A549 treated with dexamethasone at 1 μM for 4 hours (cell line): ENCODE measurements at places on chromosomes 3 and 15. TPM values are rescaled to one million over a fixed set of nuclear protein-coding genes. Genes with fewer than 3 reads are reported as not detected.

The PLA2G4D gene
- not detected in 5 replicates for total RNA-seq

The RPLP1 gene
- total RNA-seq = 3,352 to 4,559 TPM (median 3,693 TPM) in 5 replicates

The NAALADL2 gene
- 0.18 to 0.22 TPM in 2 of 5 replicates, not detected in the others for total RNA-seq

The GOLGA6L7 gene
- total RNA-seq = not detected in 5 replicates

The P4HTM gene
- 11.2 to 16.0 TPM (median 15.4 TPM) in 5 replicates for total RNA-seq

The TPRG1 gene
- 0.09 to 0.27 TPM (median 0.21 TPM) in 5 replicates for total RNA-seq

The NTRK3 gene
- 16.4 to 27.2 TPM (median 22.9 TPM) in 5 replicates for total RNA-seq

The TBCCD1 gene
- 5.8 to 7.6 TPM (median 6.9 TPM) in 5 replicates for total RNA-seq

The HEG1 gene
- total RNA-seq = 10.9 to 19.8 TPM (median 16.9 TPM) in 5 replicates

The B3GALNT1 gene
- total RNA-seq = 0.06 to 0.27 TPM (median 0.22 TPM) in 5 replicates

The ITPKA gene
- total RNA-seq = 9.7 to 16.4 TPM (median 13.2 TPM) in 5 replicates

The NPAP1 gene
- not detected in 5 replicates for total RNA-seq

The CASR gene
- total RNA-seq = not detected in 5 replicates

The COMMD4 gene
- total RNA-seq = 126 to 204 TPM (median 147 TPM) in 5 replicates

The HTR3E gene
- not detected in 5 replicates for total RNA-seq

The SCAMP5 gene
- 10.4 to 12.6 TPM (median 10.5 TPM) in 5 replicates for total RNA-seq

The DLL4 gene
- total RNA-seq = 1.8 to 2.8 TPM (median 2.8 TPM) in 5 replicates

The GOLGA8H gene
- total RNA-seq = 2.2 to 3.7 TPM (median 2.9 TPM) in 5 replicates

The CRYBG3 gene
- total RNA-seq = 6.0 to 7.7 TPM (median 7.3 TPM) in 5 replicates

The MME gene
- 0.07 to 0.13 TPM (median 0.08 TPM) in 3 of 5 replicates, not detected in the others for total RNA-seq

The CSTA gene
- 0.58 to 1.6 TPM (median 1.0 TPM) in 5 replicates for total RNA-seq

The CACNA1D gene
- total RNA-seq = 0.54 to 1.1 TPM (median 0.88 TPM) in 5 replicates

The CTXN2 gene
- 0.02 to 0.05 TPM (median 0.03 TPM) in 3 of 5 replicates, not detected in the others for total RNA-seq

The REC114 gene
- not detected in 5 replicates for total RNA-seq

The SH3GL3 gene
- total RNA-seq = 0.40 to 0.59 TPM (median 0.56 TPM) in 5 replicates

The ARNT2 gene
- total RNA-seq = 14.0 to 19.3 TPM (median 18.0 TPM) in 5 replicates

The P2RY13 gene
- total RNA-seq = not detected in 5 replicates

The GOLGA6D gene
- not detected in 5 replicates for total RNA-seq

The TMF1 gene
- 11.3 to 17.4 TPM (median 14.9 TPM) in 5 replicates for total RNA-seq

The SSR3 gene
- total RNA-seq = 160 to 223 TPM (median 211 TPM) in 5 replicates

The ZNF774 gene
- total RNA-seq = 0.71 to 1.6 TPM (median 1.3 TPM) in 5 replicates

The AMOTL2 gene
- total RNA-seq = 40.5 to 55.8 TPM (median 52.6 TPM) in 5 replicates

The FRMD5 gene
- 1.8 to 2.3 TPM (median 2.0 TPM) in 5 replicates for total RNA-seq

The STAG1 gene
- 8.4 to 11.2 TPM (median 10.0 TPM) in 5 replicates for total RNA-seq

The CPLX3 gene
- total RNA-seq = 0.05 to 0.06 TPM in 2 of 5 replicates, not detected in the others

The NUP210 gene
- total RNA-seq = 25.7 to 45.1 TPM (median 43.0 TPM) in 5 replicates

The GOLGA8G gene
- total RNA-seq = not detected in 5 replicates

The ZNF197 gene
- 1.4 to 2.4 TPM (median 2.0 TPM) in 5 replicates for total RNA-seq

The IGSF11 gene
- total RNA-seq = 3.6 to 5.4 TPM (median 5.1 TPM) in 5 replicates
